NCI-H1092 treated with DMSO at 0.1 percent for 48 hours (cell line): ENCODE measurements at places on chromosomes 2 and 18.

DNA sequence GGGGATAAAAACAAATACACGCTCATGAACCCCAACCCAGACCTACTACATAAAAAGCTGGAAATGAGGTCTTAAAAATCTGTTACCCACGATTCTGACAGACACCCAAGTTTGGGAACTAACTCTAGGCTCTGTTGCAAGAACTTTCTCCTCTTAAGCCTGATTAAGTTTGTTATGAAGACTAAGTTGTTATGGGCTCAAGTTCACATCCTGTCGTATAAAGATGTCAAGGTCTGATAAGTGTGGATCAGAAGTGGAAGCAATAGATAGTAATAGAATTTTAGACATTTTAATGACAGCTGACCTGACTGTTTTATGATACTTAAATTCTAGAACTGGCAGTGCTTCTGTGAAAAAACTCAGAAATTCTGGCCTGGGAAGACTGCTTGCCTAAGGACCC is 43.2 kb downstream of the LPIN2 start:
- DNase-seq = no peak

DNA sequence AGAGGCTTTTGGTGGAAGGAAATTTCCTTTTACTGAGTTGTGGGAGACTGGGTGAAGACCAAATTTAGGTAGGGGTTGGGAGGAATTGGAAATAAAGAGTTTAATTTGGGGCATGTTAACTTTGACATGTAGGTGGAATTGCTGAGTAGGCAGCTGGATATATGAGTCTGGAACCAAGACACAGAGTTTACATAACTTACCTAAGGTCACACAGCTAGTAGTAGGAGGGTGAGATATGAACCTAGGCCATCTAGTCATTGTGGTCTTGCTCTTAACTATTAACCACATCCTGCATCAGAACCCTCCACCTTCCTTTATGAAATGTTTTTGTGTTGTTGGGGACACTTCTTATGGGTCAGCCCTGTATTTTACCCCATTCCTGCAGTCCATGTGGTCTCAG is 113.1 kb downstream of the ICOS start:
- no peak for DNase-seq

- no peak for DNase-seq
Measured at GRCh38 chr2:82233806-82234205, 1929.3 kb upstream of the LRRTM1 start.

DNA sequence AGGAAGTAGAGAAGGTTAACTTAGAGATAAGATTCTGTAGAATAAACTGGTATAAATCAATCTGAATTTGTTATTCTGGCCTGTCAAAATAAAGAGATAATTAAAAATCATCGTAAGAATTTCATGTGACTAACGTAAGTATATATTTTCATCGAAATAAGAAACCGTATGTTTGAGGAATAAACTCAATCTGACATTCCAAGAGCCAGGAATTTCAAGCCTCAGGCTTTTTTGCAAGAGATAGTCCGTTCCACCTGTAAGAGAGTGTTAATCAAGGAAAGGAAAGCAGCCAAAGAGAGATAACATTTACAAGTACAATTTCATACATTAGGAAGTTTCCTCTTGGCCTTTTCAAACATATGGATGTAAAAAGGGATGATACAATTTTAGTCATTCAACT is 701.5 kb downstream of the CBLN2 start:
- DNase-seq = no peak

DNA sequence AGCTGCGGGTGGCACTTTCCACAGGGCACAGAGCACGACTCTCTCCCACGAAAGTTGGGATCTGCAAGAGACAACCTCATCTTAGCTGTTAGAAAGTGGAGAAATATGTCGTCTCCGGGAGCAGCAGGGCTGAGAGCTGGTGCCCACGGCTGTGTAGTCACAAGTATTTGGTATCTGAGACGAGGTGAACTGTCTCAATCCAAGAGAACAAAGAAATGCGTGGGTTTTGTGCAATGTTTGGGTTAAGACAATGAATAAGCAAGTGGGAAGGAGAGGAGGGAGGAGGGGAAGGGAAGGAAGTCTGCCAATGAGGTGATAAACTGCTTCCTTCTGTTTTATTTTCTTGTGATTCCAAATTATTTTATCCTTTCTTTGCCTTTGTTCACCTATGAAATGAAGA is 18.0 kb downstream of the DYTN start:
- no peak for DNase-seq

DNA sequence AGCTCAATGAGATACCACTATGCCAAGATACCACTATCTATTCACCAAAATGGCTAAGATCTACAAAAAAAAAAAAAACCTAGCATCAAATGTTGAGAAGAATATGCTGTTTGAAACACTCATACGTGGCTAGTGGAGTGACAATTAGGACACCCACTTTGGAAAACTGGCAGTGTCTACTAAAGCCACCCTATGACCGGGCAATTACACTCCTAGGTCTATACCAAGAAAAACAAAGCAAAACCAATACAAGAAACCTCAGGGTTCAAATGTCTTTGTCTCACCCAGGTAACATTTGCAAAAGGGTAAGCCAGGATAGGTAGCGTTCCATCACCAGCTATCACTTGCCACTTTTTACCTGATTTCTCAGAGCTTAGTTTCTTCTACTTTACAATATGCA is 123.6 kb upstream of the CAB39 start:
- DNase-seq = no peak

- no peak for DNase-seq
Measured at GRCh38 chr2:186696290-186696689, 2.4 kb downstream of the FAM171B start.

DNA sequence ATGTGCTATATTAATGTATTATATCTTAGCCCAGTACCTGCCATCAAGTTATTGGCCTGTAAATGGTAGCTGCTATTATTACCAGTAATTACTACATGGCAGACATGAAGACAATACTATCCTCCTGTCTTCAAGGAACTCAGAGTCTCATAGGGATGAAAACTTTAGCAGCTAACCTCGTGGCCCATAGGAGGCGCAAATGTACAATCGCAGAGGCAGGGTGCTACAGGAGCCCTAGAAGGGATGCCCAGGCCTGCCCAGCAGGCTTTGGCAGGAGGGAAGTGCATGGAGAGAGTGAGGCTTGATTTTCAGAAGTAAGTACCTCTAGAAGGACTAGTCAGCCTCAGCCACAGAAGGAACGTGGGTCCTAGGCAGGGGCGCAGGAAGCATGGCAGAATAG is 44.7 kb upstream of the KIDINS220 start:
- no peak for DNase-seq

- no peak for DNase-seq
Measured at GRCh38 chr2:51711766-51712165, 679.8 kb upstream of the NRXN1 start.

GRCh38 chr2:54067851-54068375 is 47.5 kb upstream of the ACYP2 start:
- no peak for DNase-seq

DNA sequence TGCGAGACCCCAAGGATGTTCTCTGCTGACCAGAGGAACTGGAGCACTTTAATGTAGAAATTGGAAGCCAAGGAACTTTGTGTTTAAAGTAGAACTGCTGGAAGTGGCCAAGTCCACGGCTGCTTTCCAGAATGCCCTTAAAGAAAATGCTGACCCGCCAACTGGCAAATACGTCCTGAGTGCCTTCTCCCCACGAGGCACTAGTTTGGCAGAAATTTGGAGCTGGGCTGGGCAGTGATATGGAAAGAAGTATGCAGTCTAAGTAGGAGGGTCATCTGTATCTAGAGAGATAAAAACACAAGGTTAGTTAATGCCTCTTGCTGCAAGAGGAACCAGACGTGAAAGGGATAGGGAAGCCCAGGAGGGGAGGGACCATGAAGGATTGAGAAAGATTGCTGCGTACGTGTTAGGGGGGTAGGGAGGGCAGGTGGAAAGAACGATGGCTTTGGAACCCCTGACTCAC is 59.3 kb upstream of the RFX8 start:
- no peak for DNase-seq

- DNase-seq = no peak
Measured at GRCh38 chr2:117273009-117273671, 541.4 kb upstream of the DDX18 start.

- no peak for DNase-seq
Measured at GRCh38 chr2:105783151-105783738, 38.5 kb downstream of the NCK2 start.

DNA sequence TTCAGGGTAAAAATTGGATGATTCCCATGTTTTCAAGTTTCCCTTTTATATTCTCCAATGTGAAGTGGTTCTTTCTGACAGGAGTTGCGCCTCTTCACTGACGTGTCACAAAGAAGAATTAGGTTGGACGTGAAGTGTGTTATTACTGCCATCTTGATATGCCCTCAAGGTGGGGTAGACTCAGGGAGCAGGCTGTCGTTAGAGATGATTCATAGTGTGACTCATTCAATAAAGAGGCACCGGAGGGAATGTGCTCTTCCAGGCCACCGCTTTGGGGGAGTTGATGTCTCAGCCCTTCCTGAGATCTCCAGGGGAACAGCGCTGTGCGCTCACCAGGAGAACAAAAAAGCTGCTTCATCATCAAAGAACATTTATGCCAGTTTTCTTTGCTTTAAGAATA is 3.6 kb upstream of the DGKD start:
- DNase-seq = no peak

DNA sequence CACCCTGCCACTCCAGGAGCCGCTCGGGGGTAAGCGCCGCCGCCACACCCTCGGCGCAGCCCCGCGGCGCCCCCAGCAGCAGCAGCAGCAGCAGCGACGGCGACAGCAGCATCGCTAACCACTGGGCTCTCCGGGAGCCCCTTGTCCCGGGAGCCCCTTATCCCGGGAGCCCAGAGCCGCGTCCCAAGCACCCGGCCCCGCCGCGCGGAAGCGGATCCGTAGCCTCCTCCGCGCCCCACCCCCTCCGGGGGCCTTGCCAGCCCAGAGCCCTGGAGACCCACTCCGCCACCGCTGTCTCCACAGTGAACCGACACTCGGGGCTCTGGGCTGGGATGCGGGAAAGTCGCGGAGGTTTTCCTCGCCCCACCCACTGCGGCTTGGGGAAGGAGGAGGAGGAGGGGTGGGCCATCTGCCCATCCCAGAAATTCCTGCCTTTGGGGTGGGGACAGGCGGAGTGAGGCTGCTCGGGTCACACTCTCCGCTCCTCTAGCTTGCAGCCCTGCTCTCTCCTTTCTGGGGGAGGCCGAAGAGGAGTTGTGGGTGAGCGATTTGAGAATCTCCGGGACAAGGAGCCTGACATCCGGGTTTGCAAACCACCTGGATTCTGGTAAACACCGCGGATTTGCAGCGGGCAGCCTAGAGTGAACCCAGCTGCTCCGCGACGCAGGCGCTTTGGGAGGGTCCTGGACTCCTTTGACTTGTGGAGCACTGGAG is at the start of gene PLA2R1:
TSS of gene PLA2R1 (minus strand) at position 324 of the 714 bp plus-strand sequence. CDS start at position 112, 212 bp downstream.
- DNase-seq = no peak

- no peak for DNase-seq
Measured at GRCh38 chr2:9107168-9108025, 99.2 kb upstream of the ASAP2 start.

DNA sequence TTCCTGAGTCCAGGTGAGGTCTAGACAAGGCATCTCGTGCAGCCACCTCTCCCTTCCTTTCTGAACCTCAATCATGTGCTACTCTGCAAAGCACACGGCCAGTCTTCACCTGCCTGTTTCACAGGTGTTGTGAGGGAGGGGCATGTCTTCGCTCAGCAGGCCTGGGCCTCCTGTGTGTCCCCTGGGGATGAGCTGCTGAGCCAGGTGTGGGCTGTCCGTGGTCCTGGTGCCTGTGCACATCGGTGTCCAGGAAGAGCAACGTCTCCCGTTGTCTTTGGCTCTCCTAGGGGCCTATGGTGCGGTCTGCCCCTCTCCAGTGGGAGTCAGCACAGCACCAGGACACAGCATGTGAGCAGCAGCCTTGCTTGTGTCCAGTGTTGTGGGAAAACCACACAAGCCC is 16.7 kb downstream of the ARHGEF4 start:
- no peak for DNase-seq

DNA sequence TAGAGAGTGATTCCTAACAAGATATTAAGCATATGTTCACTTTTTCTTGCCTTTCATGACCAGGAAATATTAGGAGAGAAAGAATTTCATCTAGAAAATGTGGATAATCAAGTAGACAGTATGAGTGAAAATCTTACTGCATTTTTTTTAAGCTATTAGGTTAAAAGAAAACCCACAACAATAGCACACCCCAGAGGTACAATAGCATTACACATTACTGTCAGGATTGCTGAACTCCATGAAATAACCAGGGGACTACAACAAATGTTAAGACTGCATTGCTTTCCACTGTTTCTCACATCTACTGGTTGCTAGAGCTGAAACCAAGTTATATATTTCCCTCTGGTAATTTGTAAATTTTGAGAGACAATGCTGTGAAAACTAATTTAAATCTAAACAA is 33.7 kb downstream of the KLF7 start:
- DNase-seq = no peak

DNA sequence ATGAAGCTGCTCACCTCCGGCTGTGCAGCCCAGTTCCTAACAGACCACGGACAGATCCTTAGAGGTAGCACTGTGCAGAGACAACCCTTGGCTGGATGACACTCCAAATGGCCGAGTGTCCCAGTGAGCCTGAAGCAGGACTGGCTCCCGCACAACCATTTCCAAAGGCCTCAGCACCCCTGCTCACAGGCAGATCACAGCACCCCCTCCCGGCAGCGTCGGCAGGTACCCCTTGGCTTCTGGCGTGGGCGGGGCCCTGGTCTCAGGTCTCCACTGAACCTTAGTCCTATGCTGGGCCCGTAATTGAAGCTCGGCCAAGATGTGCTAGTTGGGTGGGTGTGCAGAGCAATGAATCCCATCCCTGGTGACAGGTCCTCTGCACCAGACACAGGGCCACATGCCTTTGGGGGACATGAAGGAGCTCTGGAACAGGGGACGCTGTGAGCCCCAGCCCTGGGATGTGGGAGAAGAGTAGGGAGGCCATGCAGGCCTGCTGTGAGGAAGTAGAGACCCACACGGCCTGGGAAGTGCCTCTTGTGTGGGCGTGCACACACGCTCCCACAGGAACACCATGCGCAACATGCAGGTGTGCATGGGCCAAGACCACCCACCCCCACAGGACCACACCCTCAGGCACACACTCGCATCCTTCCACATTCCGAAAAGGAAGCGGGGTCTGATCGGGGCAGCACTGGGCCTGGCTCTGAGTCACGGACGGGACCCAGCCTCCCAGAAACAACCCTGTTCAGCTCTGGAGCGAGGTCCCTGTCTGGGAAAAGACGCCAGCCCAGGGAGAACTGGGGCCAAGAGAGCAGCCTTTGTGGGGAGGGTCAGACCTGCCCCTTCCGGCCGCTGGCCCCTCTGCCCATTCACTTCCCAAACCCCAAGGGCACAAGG is 2.8 kb downstream of the DUSP2 start:
- no peak for DNase-seq

GRCh38 chr2:197212344-197213262 is 98.0 kb downstream of the ANKRD44 start:
- no peak for DNase-seq

DNA sequence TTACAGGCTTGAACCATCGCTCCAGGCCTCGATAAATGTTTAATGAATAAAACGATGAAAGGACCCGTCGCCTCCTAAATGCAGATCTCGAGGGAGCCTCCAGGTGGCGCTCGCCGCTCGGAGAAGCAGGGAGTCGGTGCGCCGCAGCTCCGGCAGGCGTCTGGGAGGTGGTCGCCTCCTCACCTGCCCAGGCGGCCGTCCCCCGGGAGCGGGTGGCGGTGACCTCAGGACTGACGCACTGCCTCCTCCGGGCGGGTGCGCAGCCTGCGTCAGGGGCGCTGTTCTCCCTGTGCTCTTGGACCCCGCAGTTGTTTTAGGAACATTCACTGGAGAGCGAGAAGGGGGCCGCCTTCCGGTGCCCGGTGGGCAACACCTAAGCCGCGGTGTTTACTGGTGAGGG is 38.6 kb upstream of the POLE4 start:
- DNase-seq = peak; percentile 22

- no peak for DNase-seq
Measured at GRCh38 chr2:173808718-173809117, 156.5 kb downstream of the SP3 start.
